ENCODE measurements at places on chromosomes 2 and 18.

DNA sequence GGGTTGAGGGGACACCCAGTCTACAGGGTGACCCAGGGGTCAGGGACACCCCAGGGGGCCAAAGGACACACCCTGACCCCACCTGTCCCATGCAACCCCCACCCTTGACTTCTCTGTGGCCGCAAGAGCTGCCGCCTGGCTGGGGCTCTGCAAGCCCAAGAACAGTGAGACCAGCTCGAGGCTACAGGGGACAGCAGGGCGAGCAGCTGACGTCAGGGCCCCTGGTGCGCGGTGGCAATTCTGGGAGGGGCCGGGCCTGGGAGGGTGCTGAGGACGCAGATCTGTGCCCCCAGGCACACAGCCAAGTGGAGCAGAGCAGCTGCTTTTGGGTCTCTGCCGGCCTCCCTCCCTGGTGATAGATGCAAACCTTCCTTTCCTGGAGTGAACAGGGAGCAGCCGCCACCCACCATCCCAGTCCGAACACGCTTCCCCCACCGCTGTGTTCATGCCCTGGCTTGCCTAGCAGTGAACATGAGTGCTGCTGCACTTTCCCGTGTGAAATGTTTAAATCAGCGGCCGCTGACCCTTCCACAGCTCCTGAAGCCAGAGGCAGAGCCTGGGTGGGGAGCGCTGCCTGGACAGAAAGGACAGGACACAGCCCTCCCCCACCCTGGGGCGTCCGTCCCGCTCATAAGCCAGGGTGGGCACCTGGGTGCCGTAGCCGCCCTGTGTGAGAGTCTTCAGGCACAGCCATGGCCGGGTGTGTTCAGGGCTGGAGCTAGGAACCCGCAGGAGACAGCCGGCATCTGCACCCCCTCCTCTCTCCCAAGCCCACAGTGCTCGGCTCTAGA, 46.9 kb downstream of the SLC66A2 start:
- peak; percentile 4 for DNase-seq

GRCh38 chr18:3177902-3178687, 41.7 kb downstream of the MYOM1 start:
- no peak for DNase-seq

- DNase-seq = no peak
Measured at GRCh38 chr2:225457482-225457881, 58.0 kb downstream of the NYAP2 start.

DNA sequence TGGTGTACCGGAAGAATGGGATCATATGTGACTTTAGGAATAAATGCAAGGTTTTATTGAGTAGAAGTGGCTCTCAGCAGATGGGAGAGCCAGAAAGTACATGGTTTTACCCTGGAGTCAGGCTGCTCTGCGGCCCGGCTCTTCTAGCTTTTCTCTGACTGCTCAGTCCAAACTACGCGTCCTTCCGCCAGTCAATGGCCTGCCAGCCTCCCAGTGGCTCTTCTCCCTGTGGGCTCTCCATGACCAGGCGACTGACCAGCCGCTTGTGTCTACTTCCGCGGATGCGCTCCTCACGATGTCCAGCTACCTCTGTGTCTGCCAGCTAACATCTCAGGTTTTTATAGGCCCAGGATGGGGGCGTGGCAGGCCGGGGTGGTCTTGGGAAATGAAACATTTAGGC, 220.4 kb downstream of the VAPA start:
- DNase-seq = no peak

GRCh38 chr2:173934895-173935294, 30.3 kb downstream of the SP3 start:
- DNase-seq = no peak

DNA sequence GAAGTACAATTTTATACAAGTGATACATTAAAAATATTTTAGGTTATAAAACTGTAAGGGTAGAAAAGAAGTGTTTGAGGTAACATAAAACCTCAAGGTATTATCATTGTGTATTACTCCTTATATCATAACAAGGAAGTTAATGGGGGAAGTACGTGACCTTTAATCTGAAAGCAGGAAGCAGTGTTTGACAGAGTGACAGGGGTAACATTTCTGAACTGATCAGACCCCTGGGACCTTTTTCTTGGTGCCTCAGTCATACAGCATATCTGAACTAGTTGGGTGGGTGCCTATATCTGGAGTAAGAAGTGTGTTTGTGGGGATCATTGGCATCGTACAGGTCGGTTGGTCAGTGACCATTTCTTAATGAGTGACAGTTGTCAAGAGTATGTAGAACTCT, 43.0 kb downstream of the MALT1 start:
- DNase-seq = no peak

DNA sequence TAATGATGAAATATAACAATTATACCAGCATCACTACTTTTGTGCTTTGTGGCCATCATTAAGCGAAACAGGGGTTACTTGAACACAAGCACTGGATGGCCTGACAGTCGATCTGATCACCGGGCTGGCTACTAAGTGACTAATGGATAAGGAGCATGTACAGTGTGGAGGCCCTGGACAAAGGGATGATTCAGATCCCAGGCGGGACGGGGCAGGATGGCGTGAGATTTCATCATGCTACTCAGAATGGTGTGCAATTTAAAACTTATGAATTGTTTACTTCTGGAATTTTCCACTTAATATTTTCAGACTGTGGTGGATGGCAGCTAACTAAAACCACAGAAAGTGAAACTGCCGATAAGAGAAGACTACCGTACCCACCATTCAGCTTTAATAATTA, 7.0 kb upstream of the CLIP4 start:
- DNase-seq = no peak

DNA sequence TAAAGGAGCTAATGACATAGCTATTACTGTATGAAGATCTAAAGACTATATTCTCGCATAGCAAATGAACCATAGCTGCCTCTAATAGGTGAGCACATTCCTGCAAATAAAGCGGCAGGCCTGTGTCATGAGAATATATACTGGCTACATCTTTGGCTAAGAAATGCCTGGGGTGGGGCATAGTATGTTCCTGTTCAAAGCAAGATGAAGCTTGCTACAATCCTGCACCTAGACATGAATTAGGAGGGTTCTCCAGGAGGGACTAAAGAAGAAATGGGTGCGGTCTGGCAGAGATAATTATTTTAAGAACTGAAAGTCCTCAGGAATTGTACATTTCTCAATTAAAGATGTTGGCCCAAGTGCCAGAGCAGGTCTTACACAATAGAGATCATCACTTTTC, 46.8 kb upstream of the PLA2R1 start:
- DNase-seq = no peak

GRCh38 chr2:218732761-218733158, 22.1 kb downstream of the TTLL4 start:
- DNase-seq = no peak

DNA sequence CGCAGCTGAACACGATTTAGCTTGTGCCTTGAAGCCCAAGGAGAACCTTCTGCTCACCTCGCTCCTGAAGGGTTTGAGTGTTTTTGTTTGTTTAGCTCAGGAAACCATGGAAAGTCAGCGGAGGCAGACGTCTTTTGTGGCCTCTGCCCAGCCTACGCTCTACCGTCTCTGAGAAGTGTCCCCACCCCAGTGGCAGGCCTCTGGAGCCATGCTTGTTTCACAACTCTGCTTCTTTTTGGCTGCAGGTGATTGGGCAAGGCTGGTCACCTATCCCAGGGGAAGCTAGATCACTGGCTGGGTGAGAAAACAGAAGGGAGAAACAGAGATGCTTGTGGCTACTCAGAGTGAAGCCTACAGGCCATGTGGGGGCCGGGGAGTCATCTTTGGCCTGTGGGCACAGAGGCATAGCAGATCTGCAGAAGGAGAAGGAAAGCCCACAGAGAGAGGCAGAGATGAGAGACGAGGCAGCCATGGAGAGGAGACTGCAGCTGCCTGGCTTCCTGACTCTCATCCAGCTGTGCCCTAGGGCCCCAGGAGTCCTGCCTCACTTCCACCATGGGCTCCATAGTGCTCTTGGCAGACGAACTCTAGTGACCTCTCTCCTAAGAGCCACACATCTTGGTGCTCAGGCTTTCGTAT, 50.1 kb downstream of the CIB4 start:
- no peak for DNase-seq

GRCh38 chr2:2636813-2637212, 305.7 kb upstream of the MYT1L start:
- no peak for DNase-seq

DNA sequence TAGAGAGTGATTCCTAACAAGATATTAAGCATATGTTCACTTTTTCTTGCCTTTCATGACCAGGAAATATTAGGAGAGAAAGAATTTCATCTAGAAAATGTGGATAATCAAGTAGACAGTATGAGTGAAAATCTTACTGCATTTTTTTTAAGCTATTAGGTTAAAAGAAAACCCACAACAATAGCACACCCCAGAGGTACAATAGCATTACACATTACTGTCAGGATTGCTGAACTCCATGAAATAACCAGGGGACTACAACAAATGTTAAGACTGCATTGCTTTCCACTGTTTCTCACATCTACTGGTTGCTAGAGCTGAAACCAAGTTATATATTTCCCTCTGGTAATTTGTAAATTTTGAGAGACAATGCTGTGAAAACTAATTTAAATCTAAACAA, 33.7 kb downstream of the KLF7 start:
- no peak for DNase-seq

GRCh38 chr2:181697571-181697970, 17.3 kb upstream of the NEUROD1 start:
- DNase-seq = no peak

DNA sequence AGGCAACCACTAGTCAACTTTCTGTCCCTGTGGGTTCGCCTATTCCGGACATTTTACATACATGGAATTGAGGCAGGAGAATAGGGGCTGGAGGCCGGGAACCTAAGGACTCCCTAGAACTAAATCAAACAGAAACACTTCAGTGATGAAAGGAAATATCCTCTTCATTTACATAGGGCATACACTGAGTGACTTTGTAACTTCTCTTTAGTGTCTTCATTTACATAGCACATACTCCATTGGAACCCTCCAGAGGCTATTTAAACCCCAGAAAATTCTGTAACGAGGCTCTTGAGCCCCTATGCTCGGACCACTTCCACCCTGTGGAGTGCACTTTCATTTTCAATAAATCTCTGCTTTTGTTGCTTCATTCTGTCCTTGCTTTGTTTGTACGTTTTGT, 56.5 kb downstream of the CCDC195 start:
- DNase-seq = no peak

DNA sequence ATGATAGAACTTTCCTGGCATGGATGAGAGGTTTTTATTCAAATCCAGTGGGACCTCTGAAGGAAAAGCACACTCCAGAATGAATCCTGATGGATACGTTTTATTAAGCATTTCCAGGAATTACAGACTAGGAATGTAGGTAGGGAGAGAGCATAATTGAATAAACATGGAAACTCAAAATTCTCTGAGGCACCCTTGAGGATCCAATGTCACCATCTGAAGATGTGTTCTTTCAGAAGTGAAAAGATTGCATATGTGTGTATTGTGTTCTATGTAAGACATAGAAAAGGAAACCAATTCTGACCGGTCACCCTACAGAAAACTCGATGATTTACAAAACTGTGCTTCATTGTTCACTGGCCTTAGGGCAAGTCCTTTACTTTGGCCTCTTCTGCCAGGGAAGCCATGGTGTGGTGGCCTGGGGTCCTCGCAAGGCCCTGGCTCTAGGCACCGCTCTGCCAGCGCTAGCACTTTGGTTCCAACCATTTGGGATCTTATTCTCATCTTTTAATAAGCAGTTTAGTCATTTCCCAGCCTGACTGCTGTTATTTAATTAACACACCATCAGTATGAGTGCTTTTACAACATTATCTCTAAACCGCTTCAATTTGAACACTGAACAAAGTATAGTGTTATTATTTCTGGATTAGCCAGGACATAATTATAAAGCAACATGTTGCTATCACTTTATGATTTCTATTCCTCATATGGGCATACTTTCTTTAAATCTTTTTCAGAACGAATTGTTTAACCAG, 4.5 kb upstream of the GKN1 start:
- DNase-seq = no peak

DNA sequence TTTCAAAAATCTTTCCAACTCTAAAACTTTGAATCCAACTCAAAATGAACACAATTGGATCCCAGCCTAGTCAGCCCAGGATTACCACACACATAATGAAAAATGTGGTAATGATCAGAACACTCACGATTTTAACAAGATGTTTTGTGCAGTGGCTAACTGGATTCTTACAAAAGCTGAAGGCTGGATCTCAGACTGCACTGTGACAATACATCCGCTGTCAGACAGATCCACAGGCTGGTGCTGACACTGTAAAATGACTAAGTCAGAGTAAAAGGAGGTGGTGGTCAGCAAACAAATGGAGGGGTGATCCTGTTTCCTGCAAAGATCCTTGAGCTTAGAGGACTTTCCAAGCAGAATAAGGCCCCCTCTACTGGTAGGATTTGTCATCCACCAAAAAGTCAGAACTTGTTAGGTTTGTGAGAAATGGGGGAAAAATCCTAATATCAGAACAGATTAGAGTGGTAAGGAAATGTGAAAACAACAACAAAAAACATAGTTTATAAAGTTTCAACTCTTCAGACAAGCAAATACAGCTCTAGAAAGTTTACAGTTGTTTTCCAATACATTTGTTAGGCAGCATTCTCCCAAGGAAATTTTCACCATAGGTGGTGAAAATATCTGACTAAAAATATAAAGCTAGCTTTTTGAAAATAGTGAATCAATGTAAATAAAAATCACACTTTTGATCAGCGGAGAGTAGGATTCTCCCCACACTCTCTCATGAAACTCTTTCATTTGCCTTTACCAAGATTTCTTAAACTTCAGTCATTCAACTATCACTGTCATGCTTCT, 211.9 kb downstream of the AGPS start:
- no peak for DNase-seq

GRCh38 chr2:186909095-186909494, 60.1 kb upstream of the ZSWIM2 start:
- DNase-seq = no peak

- DNase-seq = no peak
Measured at GRCh38 chr18:58625839-58626238, 3.1 kb downstream of the ALPK2 start.

GRCh38 chr18:79504034-79504433, 108.3 kb downstream of the NFATC1 start:
- no peak for DNase-seq

DNA sequence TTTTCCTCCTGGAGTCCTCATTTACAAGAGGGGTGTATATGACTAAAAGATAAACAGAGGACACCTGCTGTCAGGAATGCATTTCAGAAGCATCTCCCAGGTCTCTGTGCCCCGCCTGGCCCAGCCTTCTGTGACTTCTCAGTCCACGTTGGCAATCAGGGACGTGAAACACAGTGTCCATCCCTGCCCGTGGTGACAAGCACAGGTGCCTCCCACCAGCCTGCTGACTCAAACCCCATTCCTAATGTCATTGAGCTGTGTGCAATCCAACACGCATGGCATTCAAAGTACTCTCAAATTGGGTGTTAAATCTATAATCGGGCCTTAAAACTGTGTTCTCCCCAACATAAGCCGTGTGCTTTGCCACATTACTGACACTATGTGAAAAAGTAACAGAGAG, 343.2 kb downstream of the EIPR1 start:
- no peak for DNase-seq

GRCh38 chr2:234288974-234289455, 207.9 kb downstream of the ARL4C start:
- DNase-seq = peak; percentile 62

All from activated CD4-positive, alpha-beta T cell treated with anti-CD3 and anti-CD28 coated beads for 1 hour (primary cell).